NCI-H1105 (cell line): ENCODE measurements at places on chromosomes 1 and 21.
A peak's percentile ranks its signal among the peaks of the same experiment; 100 is the strongest.

DNA sequence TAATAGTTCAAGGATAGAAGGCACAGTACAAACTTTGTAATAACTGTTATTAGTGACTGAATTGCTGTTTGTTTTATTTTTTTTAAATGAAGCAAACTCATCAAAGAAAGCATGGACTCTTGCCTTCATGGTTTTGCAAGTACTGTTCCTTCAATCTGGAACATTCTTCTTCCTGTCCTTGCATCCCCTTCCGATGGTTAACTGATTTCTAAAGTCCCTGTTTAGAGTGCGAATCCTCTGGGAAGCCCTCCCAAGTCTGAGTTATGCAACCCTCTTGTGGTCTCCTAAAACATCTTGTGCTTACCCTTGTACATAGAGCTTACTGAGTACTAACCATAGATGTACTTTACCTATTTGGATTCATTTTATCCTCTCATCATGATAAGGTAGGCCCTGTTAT is 52.2 kb upstream of the GCLM start:
- DNase-seq: no peak

DNA sequence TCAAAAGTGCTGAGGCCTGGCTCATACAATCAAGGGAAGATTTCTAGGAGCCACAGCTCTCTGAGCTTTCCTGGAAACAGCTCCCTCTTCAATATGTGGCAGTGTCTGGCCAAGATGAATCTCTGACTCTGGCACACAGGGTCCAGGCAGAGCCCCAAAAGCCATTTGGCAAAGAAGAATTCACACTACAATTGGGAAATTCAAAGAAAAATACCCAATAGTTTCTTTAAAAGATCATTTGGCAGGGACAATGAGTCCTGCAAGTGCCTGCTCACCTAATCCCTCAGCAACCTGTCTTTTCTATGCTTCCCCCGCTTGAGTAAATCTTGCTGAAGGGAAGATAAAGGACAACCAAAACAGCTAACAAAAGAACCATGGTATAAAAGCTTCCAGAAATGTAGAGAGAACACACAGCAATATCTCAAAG is 124.6 kb downstream of the TGFBR3 start:
- no peak for DNase-seq

- DNase-seq: peak; percentile 97
Measured at GRCh38 chr1:214439352-214440119, 111.9 kb downstream of the PTPN14 start.

DNA sequence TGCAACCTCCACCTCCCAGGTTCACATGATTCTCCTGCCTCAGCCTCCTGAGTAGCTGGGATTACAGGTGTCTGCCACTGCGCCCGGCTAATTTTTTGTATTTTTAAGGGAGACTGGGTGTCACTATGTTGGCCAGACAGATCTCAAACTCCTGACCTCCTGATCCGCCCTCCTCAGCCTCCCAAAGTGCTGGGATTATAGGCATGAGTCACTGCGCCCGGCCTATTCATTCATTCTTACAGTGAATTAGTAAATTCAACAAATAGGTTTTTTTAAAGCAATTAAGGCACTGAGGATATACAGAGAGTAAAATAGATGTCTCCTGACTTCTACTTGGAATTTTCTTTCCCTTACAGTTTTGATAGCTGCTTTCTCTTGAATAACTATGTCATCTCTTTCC is 43.5 kb downstream of the CDC42 start:
- DNase-seq: no peak

DNA sequence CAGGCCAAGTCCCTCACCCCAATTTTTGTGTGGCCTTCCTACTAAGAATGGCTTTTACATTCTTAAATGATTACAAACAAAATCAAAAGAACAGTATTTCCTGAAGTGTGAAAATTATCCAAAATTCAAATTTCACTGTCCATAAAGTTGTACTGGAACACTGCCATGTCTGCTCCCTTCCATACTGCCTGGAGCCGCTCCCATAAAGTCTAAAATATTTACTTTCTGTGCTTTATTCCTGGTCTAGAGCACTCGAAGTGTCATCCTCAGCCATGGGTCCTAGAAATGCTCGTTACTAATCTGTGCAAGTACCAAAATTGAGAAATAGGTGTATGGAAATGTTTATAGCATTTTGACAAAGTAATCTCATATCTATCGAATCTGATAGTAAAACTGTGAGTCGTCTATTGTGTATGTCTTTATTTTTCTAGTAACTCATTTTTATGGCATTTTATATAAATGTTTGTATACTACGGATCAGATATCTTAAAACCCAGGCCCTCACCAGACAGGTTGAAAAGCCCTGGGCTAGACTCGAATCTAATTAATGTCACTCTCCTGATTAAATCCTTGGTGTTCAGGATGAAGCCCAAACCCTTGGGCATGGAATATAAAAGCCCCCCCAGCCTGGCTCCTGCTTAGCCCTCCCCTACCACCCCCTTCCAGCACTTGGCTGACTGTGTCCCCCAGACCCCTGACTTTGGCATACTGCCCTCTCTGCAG is 4.9 kb downstream of the LBR start:
- DNase-seq: no peak

DNA sequence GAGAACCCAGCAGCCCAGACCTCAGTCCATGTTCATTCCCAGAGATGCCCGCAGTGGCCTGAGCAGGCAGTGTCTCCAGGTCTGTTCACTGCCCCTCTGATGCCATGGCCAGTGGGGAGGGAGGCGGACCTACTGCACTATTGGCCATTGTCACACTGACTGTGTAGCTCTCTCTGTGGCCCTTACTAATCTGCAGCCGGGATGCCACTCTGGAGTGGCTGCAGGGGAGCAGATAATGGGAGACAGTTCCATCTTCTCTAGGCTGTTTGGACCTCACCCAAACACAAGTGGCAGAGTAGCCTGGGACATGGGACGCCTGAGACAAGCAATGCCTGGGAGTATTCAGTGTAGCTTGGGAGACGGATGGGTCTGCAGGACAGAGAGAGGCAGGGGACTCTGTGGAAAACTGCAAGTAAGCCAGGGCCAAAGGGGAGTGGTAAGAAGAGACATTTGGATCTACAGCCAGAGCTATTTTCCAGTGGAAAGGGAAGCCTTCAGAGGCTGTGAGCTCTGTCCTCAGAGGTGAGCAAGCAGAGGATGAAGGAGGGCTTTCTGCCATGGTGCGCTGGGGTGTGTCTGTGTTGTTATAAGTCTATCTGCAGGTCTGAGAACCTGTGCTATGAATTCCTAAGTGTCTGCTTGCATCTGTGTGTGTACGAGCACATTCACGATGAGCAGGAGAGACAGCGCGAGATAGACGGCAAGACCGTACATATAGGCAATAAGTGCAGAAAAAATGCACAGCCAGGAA is 26.7 kb downstream of the DMBX1 start:
- no peak for DNase-seq

GRCh38 chr1:239493811-239494414 is 107.5 kb downstream of the CHRM3 start:
- no peak for DNase-seq

- no peak for DNase-seq
Measured at GRCh38 chr1:104945406-104945805, 1195.7 kb downstream of the AMY1C start.

DNA sequence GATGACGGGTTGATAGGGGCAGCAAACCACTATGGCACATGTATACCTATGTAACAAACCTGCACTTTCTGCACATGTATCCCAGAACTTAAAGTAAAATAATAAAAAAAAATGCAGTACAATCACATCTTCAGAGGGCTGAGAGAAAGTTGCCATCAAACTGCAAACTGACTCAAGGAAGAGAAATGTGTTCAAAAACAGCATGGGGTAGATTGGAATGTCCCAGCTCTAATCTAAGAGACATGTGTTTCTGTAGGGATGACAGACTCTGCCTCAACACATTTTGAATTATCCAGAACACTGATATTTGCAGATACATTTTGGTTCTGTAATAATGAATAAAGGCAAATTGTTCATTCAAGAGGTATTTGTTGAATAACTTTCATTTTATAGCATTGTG is 171.2 kb upstream of the RUNX1 start:
- DNase-seq: no peak

- DNase-seq: no peak
Measured at GRCh38 chr1:85289207-85289847, 12.9 kb upstream of the BCL10 start.

- no peak for DNase-seq
Measured at GRCh38 chr1:40003156-40004093, 37.1 kb upstream of the CAP1 start.

DNA sequence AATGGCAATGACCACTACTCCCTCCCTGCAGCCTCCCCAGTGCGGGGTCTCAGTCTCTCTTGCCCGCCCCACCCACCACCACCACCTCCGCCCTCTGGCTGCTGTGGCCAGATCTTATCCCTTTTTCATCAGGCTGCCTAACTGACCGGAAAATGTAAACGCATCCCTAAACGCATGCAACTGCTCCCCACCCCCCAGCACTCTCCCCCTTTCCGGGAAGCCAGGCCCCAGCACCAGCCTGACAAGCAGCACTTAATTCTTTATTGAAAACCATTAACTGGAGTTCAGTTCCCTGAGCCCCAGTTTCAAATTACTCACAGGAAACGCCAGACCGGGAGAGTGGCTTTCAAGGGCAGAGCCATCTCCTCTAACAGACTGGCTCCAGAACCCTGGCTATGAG is 147.7 kb downstream of the DMRTA2 start:
- peak; percentile 84 for DNase-seq

- DNase-seq: peak; percentile 16
Measured at GRCh38 chr1:215475796-215476481, 91.2 kb upstream of the KCTD3 start.

DNA sequence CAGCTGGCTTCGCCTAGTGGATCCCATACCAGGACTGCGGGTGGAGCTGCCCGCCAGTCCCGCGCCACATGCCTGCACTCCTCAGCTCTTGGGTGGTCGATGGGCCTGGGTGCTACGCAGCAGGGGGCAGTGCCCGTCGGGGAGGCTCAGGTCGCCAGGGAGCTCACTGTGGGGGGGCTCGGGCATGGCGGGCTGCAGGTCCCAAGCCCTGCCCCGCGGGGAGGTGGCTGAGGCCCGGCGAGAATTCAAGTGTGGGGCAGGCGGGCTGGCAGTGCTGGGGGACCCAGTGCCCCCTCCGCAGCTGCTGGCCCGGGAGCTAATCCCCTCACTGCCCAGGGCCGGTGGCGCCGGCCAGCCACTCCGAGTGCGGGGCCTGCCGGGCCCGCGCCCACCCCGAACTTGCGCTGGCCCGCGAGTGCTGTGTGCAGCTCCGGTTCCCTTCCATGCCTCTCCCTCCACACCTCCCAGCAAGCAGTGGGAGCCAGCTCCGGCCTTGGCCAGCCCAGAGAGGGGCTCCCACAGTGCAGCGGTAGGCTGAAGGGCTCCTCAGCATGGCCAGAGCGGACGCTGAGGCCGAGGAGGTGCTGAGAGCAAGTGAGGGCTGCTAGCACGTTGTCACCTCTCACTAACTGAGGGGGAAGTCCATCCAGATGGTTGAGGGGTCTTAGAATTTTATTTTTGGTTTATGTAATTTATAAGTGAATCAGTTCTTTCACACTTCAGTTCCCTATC is 85.2 kb upstream of the HMCN1 start:
- DNase-seq: no peak

DNA sequence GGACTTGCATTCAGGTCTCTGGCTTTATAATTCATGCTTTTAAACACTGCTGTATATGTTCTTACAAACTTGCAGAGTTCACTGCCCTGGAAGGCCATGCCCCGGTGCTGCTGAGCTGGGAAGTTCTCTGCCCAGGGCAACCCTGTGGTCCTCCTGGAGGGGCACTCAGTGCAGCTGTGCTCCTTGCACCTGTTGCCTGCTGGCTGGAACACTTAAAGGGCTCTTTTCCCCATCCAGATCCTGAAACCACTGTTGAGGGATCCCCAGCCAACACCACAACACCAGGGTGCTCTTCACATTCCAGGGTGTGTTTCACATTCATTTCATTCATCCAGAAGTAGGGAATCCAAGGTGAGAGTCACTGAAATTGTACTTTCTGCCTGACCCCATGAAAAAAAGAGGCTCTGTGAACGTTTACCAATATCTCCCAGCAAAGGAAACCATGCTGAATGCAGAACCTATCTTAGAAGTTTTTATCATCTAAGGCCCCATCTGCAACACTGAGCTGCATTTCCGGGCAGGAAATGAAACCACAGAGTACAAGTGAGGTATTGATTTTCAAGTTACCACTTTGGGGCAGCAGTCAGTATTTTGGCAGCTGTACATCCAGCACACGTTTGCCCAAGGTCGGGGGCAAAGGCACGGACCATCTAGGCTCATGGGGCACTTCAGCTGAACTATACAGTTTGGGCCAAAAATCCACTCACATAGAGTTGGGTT is 16.4 kb upstream of the KIAA0040 start:
- peak; percentile 9 for DNase-seq

DNA sequence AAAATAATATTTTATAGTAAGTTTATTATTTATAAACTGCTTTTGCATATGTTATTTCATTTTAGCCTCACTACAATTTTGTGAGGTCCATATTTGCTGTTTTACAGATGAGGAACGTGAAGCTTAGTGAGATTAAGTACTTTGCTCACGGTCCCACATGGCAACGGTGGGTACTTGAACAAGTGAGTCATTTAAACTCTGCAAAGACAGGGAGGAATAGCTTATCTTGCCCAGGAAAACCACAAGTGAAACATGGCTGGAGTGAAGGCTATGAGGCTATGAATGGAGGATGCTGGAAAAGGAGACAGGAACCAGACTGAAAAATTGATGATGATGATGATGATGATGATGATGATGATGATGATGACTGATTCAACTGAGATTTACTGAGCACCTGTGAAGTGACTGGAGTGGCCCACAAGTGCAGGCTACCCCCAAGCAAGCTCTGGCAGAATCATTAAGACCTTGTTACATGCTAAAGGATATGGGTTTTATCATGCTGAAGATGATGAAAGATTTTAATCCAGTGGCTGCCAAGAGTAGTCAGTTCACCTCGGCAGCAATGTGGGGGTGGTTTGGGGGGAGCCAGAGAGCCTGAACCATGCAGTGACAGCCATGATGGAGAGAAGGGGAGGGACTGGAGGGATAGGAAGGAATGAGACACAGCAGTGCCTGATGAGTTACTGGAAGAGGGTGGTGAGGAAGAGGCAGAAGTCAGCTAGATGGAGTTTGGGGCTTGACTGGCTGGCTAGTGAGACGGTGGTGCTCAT is 1.4 kb upstream of the ABCA4 start:
- DNase-seq: no peak

- peak; percentile 84 for DNase-seq
Measured at GRCh38 chr21:20997636-20998455, at the start of gene NCAM2. TSS of gene NCAM2 (plus strand) at chr21:20998409.

DNA sequence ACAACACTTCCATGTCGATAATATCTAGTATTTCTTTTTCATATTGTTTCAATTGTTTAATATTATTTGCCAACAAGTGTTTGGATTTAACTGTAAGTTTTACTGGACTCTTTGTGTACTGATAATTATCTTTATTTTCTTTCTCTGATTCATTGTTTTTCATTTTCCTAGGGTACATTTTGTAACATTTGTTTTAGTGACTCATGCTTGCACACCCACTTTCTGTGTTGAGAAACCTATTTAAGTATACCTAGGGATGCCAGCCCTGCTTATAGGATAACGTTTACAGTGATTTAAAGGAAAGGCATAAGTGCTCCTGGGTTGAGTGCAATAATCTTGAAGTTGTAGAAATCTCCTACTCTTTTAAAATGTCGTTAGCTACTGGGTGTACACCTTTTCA is 1386.0 kb upstream of the ADGRL4 start:
- DNase-seq: no peak
